Thoracic aorta (tissue), 2 donors: ENCODE measurements at places on chromosomes 7 and 10. TPM values are rescaled to one million over a fixed set of nuclear protein-coding genes. Genes with fewer than 3 reads are reported as not detected.

DNA sequence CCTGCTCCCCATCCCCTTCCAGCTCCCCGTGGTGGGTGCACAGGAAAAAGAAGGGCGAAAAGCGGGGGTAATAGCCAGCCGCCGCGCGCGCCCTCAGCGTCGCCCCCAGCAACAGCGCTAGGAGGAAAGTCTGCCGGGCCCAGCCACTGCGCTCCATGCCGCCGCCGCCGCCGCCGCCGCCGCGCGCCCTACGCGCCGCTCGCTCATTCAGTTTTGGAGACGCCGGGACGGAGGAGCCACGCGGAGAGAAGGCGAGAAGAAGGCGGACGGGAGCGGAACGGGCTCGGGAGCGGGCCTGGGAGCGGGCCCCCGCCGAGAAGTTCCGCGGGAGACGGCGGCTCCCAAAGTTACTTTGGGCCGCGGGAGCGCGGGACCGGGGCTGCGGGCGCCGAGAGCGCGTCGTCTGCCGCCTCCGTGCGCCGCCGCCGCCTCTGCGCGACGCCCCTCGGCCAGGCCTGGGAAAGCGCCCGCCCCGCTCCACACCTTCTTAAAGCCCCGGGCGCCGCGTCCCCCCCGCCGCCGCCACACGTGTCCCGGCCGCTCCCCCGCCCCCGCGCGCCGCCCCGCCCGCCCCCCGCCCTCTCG lies at the start of gene RELN:
RELN (minus strand) TSS at position 459 of the 585 bp plus-strand sequence; CDS start at position 157, 302 bp downstream.
- H3K27me3 ChIP-seq: peaks cover 3% of the 10 kb centered on the region
- H3K27ac ChIP-seq: no peak within 1 kb of the TSS
- H3K36me3 ChIP-seq: no peaks in the 10 kb centered on the region
- H3K4me1 ChIP-seq: peaks cover 20% of the 10 kb centered on the region

- no peak overlapping the region for H3K4me3 ChIP-seq
- H3K27me3 ChIP-seq: no peaks in the 10 kb centered on the region
- H3K4me1 ChIP-seq: peaks cover 24% of the 10 kb centered on the region
- no peak for DNase-seq
These were observed 61.5 kb downstream of the GDI2 start for GRCh38 chr10:5751601-5752253.

GRCh38 chr10:93028883-93029282 lies 31.7 kb upstream of the CYP26C1 start:
- H3K4me1 ChIP-seq: peaks cover 24% of the 10 kb centered on the region
- H3K27ac ChIP-seq: no peak overlapping the region
- no peaks in the 10 kb centered on the region for H3K36me3 ChIP-seq
- H3K27me3 ChIP-seq: no peaks in the 10 kb centered on the region

GRCh38 chr7:152523916-152524315 lies 88.1 kb upstream of the KMT2C start:
- H3K27me3 ChIP-seq: no peaks in the 10 kb centered on the region
- H3K27ac ChIP-seq: no peak overlapping the region
- H3K36me3 ChIP-seq: no peaks in the 10 kb centered on the region
- H3K4me3 ChIP-seq: no peak overlapping the region

DNA sequence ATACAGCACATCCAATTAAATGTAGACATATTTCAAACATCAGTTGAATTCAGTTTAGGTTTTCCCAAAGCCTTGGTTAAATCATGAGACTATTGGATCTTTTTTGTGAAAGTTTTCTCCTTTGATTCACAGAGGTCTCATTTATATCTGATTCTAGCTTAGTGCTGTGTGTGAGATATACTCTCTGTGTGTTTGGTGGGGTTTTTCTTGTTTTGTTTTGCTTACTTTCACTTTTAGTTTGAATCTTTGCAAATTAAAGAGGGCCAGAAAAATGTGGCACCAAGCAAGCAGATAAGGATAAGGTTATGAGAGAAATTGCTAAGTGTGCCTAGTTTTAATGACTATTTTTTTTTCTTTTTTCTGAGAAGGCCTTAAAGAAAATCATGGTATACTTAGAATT lies 12.6 kb upstream of the OR6B1 start:
- no peaks in the 10 kb centered on the region for H3K36me3 ChIP-seq
- no peaks in the 10 kb centered on the region for H3K4me1 ChIP-seq
- no peak for DNase-seq

DNA sequence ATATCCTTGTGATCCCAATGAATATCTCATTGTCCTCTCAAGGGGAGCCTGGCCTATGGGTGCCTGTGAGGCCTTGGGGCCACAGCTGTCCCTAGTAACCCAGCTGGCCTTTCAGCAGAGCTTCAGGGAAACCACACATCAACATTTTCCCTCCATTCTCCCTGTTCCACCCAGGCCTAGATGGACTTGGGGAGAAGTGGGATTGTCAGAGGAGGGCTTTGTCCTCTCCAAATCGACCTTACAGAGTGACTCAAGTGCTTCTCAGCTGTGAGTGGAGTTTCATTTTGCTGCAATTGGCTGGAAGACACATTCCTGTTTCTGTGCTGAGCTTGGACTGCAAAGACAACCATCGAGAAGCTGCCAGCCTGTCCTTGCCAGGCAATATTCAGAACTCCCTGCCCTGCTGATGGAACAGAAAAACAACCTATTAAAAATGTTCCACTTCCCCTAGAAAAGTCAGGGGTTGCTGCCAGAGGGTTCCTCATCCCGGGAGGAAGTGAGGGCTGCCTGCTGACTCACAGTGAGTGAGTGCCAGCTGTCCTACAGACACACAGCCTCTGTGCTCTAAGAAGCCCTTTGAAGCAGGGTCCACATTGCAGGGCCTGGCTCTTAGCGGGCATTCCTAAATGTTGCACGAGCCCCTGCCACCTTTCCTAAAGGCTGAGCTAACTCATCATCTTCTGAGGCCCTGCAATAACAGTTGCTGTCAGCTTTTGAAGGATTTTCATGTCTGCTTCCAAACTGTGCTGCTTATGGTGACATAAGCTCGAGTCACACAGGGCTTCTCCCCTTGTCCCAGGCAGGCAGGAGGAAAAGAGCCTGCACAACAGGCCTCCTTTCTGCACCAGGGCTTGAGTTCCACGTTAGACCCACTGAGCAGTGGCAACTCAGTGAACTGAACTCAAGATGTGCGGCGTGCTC lies 20.5 kb downstream of the STRA8 start:
- H3K4me3 ChIP-seq: peak overlapping the region; percentile 41
- DNase-seq: peak; percentile 74
- H3K36me3 ChIP-seq: no peaks in the 10 kb centered on the region
- no peaks in the 10 kb centered on the region for H3K27me3 ChIP-seq
- peaks cover 28% of the 10 kb centered on the region for H3K4me1 ChIP-seq

- peak; percentile 33 for DNase-seq
- H3K36me3 ChIP-seq: no peaks in the 10 kb centered on the region
- no peaks in the 10 kb centered on the region for H3K27me3 ChIP-seq
- H3K4me1 ChIP-seq: peaks cover 7% of the 10 kb centered on the region
These were observed 93.8 kb upstream of the SMNDC1 start for GRCh38 chr10:110398419-110399105.

DNA sequence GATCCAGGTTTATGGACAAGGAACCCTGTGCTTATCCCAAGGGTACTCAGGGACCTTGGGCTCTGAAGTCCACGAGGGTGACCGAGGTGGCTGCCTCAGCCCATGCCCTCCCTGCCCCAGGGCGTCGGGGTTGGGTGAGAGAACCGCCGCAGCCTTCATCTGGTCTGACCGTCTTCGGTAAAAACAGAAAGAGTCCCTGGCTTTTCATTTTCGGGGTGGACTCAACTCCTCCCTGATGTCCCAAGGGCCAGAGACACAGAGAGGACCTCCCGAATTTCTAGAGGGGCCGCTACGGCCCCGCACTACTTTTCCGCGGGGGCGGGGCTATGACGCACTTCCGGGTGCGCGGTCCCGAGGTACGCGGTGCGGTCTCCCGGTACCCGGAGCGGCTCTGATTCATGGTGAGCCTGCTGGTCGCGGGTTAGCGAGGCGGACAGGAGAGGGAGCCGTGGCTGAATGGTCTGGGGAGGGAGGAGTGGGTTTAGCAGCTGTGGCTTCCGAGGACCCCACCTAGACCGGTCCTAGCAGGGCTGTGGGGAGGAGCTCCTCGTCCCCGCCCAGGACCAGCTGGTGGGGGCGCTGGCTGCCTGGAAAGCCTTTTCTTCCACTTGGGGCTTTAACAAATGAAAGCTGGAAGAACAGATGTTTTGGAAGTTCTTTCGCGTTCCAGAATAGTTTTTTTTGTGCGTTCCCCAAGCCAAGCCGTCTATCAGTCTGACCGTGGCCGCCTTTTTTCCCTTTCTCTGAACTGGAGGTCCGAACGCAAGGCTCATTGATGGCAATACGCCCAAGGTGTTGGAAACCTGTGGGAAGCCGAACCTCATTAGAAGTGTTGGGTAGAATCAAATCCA lies at the start of gene ZSCAN21:
ZSCAN21 (plus strand) TSS at position 334 of the 851 bp plus-strand sequence. CDS start 7,233 bp downstream, outside the sequence.
- no peaks in the 10 kb centered on the region for H3K27me3 ChIP-seq
- H3K4me3 ChIP-seq: peak within 1 kb of the TSS; percentile 97
- no peaks in the 10 kb centered on the region for H3K36me3 ChIP-seq
- H3K4me1 ChIP-seq: peaks cover 11% of the 10 kb centered on the region
- peak within 1 kb of the TSS; percentile 93 for H3K27ac ChIP-seq

DNA sequence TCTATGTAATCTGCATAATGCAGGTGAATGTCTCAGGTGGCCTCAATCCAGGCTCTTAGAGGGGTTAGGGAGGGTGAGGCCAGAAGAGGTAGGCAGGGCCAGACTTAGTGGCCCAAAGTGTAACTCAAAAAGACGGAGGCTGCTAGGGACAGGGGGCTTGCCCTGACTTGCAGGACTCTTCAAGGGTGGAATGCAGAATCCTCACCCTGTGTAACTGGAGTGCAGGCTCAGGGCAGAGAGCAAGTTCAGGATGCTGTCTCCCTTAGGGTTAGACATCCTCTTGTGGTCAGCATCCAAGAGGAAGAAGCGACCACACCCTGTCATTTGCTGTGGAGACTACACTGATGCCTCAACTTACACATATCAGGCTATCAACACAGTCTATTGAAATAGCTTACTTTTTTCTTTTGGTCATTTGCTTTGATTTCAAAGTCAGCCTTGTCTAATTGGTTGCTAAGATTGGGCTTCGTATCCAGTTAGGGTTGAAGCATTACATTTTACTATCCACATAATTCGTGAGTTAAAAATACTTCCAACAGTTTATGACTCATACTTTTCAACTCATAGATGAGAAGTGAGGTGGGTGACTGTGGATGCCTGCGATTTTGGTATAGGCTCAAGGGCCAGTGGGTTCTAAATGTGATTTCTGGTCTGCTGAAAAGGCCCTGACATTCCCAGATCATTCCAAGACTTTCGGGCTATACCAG lies 563.6 kb downstream of the SUGCT start:
- DNase-seq: no peak
- H3K27me3 ChIP-seq: no peaks in the 10 kb centered on the region
- no peak overlapping the region for H3K4me3 ChIP-seq

DNA sequence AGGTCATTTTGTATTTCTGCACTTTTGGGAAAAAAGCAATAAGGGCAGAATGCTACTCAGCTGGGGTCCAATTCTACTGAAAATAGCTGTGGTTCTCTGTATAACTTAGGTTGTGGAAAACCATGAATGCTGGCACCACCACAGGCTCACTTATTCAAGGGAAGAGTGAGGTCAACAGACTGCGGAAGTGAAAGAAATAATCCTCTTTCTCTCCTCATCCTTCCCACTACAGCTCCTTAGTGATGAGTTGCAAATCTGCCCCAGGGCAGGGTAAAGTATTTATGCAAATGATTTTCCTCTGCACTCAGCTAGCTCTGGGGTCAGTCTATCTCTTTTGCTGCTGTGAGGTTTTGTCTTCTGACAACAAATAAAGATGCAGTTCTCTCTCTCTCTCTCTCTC lies 74.1 kb upstream of the PTPRZ1 start:
- H3K4me1 ChIP-seq: no peaks in the 10 kb centered on the region
- H3K27ac ChIP-seq: no peak overlapping the region
- no peak overlapping the region for H3K4me3 ChIP-seq
- no peaks in the 10 kb centered on the region for H3K36me3 ChIP-seq
- H3K27me3 ChIP-seq: no peaks in the 10 kb centered on the region
- no peak for DNase-seq

GRCh38 chr7:87380905-87381304 lies 35.4 kb downstream of the CROT start:
- DNase-seq: no peak
- no peak overlapping the region for H3K4me3 ChIP-seq
- no peaks in the 10 kb centered on the region for H3K27me3 ChIP-seq
- H3K4me1 ChIP-seq: no peaks in the 10 kb centered on the region

Gene C10orf67
- total RNA-seq: not detected

Gene CYP26C1
- total RNA-seq: 0.35 TPM

Gene PRR15
- 6.0 TPM for total RNA-seq

Gene TFPI2
- 19.8 TPM for total RNA-seq
